ENCODE measurements at places on chromosomes 6 and 20.

GRCh38 chr6:104414723-104415122 lies 445.0 kb downstream of the HACE1 start:
- DNase-seq, result no peak

DNA sequence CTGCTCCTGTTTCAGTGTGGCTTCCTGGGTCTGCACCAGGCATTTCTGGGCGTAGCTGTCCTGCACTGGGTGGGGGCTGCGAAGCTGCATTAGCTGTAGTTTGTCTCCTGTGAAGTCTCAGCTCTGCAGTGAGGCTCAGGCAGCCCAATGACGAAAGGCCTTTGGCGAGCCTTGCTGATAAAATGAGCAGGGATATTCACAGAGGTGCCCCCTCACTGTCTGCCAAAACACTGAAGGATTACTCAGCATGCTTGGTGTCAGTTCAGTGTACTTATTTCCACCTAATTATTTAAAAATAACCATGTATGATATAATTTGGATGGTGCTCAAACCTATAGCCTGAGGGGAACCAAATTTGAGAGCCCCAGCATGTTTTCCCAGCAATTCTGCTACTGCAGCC lies 73.5 kb downstream of the ECT2L start:
- peak; percentile 58 for DNase-seq

- DNase-seq, result no peak
Observed at GRCh38 chr6:24455061-24455460, 34.3 kb downstream of the GPLD1 start.

DNA sequence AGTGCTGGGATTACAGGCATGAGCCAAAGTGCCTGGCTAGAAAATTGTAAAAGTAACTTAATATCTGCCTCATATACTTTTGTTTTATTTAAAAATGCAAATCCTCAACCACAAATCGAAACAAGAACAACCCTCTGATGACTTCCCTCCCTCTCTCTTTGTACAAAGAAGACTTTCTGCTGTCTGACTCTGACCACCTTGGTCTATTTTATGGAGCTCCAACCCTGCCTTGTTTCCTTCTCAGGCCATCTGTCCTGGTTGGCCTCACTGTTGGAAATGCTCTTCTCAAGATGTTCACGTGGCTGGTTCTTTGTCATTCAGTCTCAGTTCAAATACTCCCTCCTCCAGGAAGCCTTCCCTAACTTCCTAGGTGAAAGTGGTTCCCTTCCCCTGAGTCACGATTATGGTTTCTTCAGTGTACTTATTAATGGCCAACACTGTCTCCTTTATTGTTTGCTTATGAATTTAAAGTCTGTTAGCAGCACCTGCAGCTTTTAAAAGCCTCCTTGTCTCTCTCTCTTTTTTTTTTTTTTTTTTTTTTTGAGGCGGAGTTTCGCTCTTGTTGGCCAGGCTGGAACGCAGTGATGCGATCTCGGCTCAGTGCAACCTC lies 151.5 kb upstream of the SALL4 start:
- DNase-seq, result no peak

GRCh38 chr6:75830959-75831885 lies 82.2 kb downstream of the MYO6 start:
- DNase-seq, result no peak

GRCh38 chr20:49729780-49730179 lies 16.1 kb upstream of the B4GALT5 start:
- no peak for DNase-seq

DNA sequence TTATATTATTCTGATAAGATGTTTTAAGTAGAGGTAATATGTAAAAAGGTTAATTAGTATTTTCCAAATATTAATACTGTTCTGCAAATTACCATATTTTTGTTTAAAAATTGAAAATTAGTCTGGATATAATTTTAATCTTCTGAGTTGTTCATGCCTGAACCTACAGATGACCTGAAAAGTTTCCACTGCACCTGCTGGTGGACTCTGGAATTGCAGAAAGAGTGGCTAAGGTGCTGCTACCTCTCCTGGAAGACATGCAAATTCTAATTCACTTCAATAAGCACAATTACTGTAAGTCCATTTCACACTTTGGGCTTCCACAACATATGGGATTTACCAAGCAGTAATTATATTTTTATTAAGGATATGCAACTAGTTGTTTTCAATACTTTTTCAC lies 77.7 kb upstream of the OLIG3 start:
- DNase-seq, result no peak
